Mesangial cell (primary cell): ENCODE measurements at places on chromosomes 11 and 22. TPM values are rescaled to one million over a fixed set of nuclear protein-coding genes. Genes with fewer than 3 reads are reported as not detected.

Gene HPX
- total RNA-seq = 0.38 and 0.65 TPM in 2 replicates

Gene SSH3
- total RNA-seq = 20.2 and 57.3 TPM in 2 replicates

Gene ANO3
- under 0.01 and 0.13 TPM in 2 replicates for total RNA-seq

Gene PKNOX2
- 0.98 and 1.6 TPM in 2 replicates for total RNA-seq

Gene FERMT3
- 1.0 and 2.1 TPM in 2 replicates for total RNA-seq

Gene GGT5
- 7.2 and 12.9 TPM in 2 replicates for total RNA-seq

Gene GANAB
- 213 and 293 TPM in 2 replicates for total RNA-seq

Gene CCDC87
- total RNA-seq = 0.16 and 0.76 TPM in 2 replicates

Gene AIFM3
- total RNA-seq = 0.25 and 0.49 TPM in 2 replicates

Gene MMP8
- total RNA-seq = not detected in 2 replicates

Gene LRP4
- 7.3 and 13.9 TPM in 2 replicates for total RNA-seq

Gene TSSK2
- not detected in 2 replicates for total RNA-seq

Gene CSRP3
- not detected in 2 replicates for total RNA-seq

Gene OR4D5
- total RNA-seq = not detected in 2 replicates

Gene CSNK2A3
- total RNA-seq = 0.81 and 0.89 TPM in 2 replicates

Gene PTPN5
- not detected in 2 replicates for total RNA-seq

Gene RFPL3
- total RNA-seq = not detected in 2 replicates

Gene TEX12
- 0.25 TPM in 1 of 2 replicates, not detected in the other for total RNA-seq

Gene FXYD6
- total RNA-seq = 12.2 and 17.4 TPM in 2 replicates

Gene CYP2D6
- 0.51 TPM in 1 of 2 replicates, not detected in the other for total RNA-seq

Gene DDTL
- 0.65 and 2.9 TPM in 2 replicates for total RNA-seq

Gene CLDN5
- total RNA-seq = 0.13 TPM in 1 of 2 replicates, not detected in the other

Gene CEND1
- 0.38 TPM in 1 of 2 replicates, not detected in the other for total RNA-seq

Gene FGF19
- total RNA-seq = not detected in 2 replicates

Gene GAS2L1
- 27.4 and 43.7 TPM in 2 replicates for total RNA-seq

Gene C22orf15
- 0.65 and 2.7 TPM in 2 replicates for total RNA-seq

Gene NNMT
- 719 and 1,669 TPM in 2 replicates for total RNA-seq

Gene OR6A2
- not detected in 2 replicates for total RNA-seq

Gene PITPNM1
- 93.2 and 138 TPM in 2 replicates for total RNA-seq
